ENCODE measurements at places on chromosomes 11 and 22. TPM values are rescaled to one million over a fixed set of nuclear protein-coding genes. Genes with fewer than 3 reads are reported as not detected.

RCOR2 gene
- 0.07 TPM for total RNA-seq

CRYBB2 gene
- total RNA-seq, result not detected

CAT gene
- 57.6 TPM for total RNA-seq

OR8H3 gene
- not detected for total RNA-seq

SLC29A2 gene
- 0.13 TPM for total RNA-seq

RBMXL2 gene
- not detected for total RNA-seq

Measured in mammary microvascular endothelial cell (primary cell).